ENCODE measurements at places on chromosomes 3 and 15.

DNA sequence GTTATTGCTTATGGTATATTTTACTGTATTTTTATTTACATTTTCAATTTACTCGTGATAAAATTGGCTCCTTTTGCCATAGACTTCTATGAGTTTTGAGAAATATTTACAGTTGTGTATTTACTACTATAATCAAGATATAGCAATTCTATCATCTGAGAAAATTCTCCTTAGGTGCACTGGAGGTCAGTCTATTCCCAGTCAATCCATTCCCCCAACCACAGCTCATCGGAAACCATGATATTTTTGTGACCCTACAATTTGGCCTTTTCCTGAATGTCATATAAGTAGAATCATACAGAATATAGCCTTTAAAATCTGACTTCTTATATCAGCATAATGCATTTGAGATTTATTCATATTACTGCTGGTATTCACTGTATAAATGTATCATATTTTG lies 114.7 kb upstream of the LRTM1 start:
- no peak for DNase-seq

DNA sequence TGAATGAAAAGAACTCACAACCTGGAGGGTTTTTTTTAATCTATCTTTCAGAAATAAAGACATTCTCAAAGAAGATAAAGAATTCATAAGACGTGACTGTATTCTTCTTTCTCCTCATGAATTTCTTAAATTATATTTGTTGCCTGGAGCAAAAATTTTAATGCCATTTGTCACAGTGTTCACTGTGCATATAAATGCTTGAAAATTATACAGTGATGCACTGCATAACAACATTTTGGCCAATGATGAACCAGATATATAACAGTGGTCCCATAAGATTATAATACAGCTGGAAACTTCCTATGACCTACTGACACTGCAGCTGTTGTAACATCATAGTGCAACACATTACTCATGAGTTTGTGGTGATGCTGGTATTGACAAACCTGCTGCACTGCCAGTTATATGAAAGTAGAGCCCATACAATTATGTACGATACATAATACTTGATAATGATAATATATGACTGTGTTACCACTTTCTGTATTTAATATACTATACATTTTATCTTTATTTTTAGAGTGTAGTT lies 67.3 kb downstream of the P2RY1 start:
- DNase-seq: no peak

DNA sequence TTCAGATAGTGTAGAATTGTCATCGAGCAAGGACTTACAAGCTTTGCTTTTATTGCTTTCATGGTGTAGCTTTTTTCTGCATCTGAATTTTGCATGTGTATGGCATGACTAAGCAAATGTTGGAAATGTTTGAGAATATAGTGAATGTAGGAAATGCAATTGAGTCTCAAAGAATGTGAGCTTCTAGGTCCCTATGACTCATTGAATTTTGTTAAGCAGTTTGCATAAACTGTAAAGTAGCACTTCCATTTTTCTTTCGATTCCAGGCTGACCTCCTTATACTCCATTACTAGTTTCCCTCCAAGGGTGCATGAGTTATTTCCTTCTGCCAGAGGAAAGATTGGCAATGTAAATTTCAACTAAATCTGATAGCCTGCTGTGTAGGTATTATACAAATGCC lies 619.2 kb downstream of the DIPK2A start:
- no peak for DNase-seq

DNA sequence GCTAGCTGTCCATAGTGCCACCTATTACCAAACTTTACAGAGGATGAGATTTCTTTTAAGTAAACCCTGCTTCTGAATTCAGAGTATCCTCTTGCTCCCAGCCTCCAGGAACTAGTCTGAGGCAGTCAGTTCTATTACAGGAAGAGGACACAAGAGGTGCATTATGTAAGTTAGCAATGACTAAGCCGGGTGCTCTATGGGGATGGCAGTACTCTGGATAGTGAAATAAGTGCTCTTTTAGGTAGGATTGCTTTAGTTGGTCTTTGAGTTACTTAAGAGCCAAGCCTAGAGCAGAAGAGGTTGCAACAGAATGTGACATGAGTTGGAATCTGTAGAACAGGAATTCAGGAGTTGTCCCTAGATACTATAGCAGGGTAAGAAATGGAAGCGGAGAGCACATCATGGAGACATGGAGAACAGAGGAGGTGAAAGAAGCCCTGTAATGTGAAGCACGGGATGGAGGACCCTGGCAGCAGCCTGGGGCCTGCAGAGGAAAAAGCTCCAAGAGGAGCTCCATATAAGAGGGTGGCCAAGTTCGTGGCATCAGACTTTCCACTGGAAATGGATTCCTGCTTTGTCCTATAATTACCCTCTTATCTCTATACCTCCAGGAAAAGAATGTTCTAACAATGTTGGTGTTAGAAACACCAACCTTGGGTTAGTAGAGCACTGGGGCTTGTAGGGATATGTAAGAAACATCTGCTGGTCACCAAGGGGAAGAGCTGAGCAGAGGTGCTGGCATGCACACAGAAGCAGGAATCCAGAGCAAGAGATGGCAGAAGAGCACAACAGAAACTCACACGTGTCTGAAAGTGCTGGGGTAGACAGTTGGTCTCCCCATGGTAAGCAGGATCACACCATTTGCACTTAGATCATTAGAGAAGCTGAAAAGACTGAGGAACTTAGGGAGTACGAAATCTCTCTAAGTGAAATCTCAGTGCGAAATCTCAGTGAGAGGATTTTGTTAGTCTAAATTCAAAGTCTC lies 851.1 kb downstream of the FHIT start:
- no peak for DNase-seq

- no peak for DNase-seq
These were observed 91.0 kb downstream of the EPHB1 start for GRCh38 chr3:134885877-134886621.

DNA sequence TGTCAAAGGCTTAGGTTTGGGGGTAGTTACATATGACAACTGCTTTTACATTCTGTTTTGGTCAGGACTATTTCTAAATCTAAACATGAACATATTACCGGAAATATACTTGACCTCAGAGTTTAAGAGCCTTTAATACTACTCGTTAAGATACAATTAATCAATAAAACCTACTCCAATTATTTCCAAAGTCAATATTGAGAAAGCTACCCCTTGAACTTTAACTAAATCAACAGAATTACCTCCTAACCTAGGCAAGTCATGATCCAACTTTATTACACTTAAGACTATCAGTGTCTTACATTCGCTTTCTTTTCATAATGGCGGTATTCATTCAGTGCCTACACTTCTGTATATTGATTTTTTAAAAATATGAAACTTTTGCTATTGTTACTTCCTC lies 107.7 kb downstream of the RAP2B start:
- DNase-seq: no peak

Measured in effector CD4-positive, alpha-beta T cell (primary cell).